ENCODE measurements at places on chromosomes 11 and 22. TPM values are rescaled to one million over a fixed set of nuclear protein-coding genes. Genes with fewer than 3 reads are reported as not detected.

DNA sequence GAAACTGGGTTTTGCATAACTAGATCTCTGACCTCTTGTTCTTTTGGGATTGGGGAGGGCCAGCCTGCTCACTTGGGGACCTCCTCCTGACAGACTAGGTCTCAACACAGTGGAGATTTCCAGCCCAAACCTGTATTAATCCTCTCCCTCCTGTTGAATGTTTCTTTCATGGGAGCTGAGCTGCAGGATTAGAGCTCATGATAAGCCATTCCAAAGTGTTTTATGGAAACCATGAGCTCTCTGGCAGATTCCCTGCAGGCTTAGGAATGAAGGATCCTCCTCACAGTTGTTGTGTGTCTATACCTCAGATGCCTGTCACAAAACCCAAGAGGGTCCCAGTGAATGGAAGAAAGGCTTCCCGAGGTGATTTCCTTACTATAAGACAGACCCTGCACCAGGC is 248.4 kb upstream of the B3GAT1 start:
- DNase-seq = no peak

- no peak for DNase-seq
Measured at GRCh38 chr11:84799112-84799511, 828.0 kb downstream of the DLG2 start.

DNA sequence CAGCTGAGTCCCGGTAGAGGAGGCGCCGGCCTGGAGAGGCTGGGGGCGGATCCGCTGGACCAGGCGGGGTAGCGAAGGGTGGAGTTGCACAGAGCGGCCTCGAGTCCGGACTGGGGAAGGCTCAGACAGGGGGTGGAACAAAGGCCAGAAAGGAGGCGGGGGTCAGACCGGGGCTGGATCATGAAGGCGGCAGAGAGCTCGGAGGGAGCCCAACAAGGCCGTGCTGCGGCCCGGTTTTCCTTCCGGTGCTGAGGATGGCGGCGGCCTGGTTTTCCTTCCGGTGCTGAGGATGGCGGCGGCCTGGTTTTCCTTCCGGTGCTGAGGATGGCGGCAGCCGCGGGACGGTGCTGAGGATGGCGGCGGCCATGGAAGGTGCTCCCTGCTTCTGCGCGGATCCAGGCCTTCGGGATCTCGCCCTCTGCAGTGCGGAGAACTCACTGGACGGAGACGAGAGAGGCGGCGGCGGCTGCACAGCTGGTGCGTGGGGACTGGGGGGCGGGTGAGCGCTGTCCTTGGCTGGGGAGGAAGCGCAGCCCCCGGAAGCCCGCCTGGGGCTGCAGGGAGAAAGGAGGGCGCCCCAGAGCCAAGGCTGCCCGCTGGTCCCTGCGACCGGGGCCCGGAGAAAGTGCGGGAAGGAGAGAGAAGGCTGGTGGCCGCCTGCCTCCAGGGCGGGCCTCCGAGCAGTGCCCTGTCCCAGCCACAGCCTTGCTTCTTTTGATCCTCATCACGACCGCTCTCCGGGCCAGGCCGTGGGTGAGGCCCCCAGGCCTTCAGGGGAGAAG is 350.4 kb upstream of the B3GAT1 start:
- no peak for DNase-seq

GRCh38 chr22:25853078-25853477 is 111.1 kb downstream of the MYO18B start:
- DNase-seq = no peak

Gene MUC6
- total RNA-seq = not detected

Data from left colon (tissue), 2 donors.